ENCODE measurements at places on chromosomes 5 and 9. TPM values are rescaled to one million over a fixed set of nuclear protein-coding genes. Genes with fewer than 3 reads are reported as not detected.

DNA sequence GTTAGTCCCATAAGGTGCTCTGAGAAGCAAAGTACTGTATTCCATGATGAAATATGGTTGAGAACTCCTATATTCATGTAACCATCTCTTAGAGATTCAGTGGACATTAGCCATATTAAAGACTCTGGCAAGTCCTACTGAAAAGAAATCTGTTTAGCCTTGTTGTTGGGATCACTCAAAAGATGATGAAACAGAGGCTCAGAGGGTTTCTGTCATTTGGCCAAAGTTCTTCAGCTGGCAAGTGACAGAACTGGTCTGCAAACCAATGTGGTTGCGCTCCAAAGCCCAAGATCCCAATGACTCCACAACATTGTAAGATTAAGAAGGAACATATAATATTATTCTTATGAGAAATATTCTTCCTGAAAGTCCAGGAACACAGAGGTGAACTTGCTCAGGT is 462.9 kb downstream of the ACTL7B start:
- no peak for DNase-seq

- DNase-seq: no peak
Observed at GRCh38 chr9:133253268-133253667, 21.7 kb downstream of the ABO start.

DNA sequence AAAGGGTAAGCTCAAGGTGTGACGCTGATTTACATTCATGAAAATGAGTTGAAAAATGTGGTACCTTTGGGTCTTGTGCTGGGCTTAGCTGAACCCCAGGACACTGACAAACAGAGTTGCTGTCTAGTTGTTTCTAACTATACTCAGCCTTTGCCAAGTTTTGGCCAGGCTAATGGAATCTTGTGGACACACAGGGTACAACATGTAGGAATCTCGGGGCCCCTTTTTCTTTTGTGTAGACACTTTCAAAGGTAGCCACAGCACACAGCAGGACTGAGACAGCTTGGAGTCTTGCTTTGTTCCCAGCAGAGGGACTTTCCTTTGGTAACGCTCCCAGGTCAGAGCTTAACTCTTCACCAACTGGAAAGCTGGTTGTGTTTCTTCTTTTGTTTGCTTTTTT is 7.8 kb downstream of the LIX1 start:
- DNase-seq: no peak

DNA sequence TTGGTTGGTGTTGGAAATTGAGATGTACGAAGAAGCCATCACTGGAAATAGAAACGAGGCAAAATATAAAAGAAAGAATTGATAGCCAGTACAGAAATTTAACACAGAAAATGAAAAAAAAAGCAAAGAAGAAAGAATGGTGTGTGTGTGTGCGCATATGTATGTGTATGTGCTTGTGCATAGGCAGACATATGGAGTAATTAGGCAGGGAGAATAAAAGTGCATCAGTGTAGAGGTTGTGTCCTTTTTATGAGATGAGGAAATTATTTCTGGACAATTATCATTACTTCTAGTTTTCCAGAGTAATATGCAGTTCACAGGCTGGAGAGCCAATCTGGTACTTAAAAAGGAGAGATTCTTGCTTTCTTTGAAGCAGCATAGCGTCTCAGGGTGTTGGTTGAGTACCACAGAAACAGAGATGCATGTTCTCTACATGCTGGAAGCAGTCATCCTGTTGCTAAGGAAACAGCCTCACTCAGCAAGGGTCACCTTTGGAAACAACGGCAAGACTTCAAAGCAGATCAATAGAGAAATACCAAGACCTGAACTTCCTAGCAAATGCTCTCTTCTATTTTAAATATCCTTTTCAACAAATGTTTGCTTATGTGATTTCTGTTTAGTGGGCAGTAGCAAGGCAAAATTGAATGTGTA is 172.7 kb downstream of the TAF11L14 start:
- no peak for DNase-seq

- no peak for DNase-seq
Observed at GRCh38 chr5:173235499-173236394, 741 bp upstream of the NKX2-5 start.

DNA sequence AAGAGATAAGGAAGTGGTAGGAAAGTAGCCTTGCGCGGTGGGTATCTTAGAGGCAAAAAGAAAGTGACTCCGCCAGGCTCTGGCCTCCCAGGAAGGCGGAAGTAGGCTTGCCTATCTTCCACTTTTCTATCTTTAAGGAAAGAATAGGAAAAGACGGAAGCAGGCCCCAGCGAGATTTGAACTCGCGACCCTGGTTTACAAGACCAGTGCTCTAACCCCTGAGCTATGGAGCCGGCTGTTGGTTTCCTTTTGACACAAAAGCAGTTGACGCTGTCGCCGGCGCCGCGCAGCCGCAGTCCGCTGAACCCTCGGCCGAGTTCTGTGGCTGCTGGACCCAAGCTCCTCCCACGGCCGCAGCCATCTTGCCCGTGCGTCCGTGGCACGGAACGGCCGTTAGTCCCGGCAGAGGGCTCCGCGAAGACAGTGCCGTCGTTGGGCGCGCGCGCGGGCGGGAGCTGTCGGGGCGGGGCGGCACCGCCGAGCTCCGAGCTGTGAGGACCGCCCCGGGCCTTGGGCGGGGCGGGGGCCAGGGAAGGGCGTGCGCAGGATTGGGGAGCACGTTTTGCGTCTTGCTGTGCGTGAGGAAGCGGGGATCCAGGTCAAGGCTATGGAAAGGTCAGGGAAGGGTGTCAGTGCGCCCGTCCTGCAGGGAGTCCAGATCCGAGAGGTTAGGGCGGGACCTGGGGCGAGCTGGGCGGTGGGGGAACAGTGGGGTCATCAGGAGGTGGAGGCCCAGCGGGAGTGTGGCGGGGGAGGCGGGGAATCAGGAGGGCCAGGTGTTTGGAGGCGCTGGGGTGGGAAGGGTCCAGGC is 13.3 kb downstream of the TRIM7 start:
- DNase-seq: peak; percentile 98

- DNase-seq: no peak
Observed at GRCh38 chr5:72847439-72847838, 31.0 kb downstream of the TNPO1 start.

- no peak for DNase-seq
Observed at GRCh38 chr9:88237991-88238571, 99.8 kb upstream of the SPATA31C2 start.

DNA sequence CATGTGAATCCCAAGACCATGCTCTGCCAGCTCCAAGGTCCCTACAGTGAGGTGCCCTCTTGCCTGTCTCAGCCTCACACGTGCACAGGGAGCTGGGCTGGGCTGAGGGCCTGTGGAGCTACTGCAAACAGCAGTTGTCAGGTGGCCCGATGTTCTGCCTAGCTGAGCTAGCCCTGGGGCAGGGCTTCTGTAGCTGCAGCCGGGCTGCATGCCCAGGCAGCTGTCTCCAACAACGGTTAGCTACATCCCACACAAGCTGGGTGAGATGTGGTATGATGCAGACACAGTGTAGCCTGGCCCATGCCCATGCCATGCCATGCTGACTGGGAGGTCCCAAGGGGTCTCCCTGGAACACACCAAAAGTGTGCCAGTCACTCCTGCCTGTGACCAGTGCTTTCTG is 62.0 kb downstream of the MACROH2A1 start:
- DNase-seq: no peak

GRCh38 chr5:82889088-82889487 is 188.1 kb downstream of the TMEM167A start:
- DNase-seq: no peak

Gene ROR2
- total RNA-seq: 24.7 TPM

Gene HTR4
- 0.33 TPM for total RNA-seq

Gene GRM6
- total RNA-seq: not detected

Gene EIF4EBP3
- total RNA-seq: 11.0 TPM
